Suppressor macrophage treated with lipopolysaccharide for 4 hours (primary cell): ENCODE measurements at places on chromosomes 11 and 22.

DNA sequence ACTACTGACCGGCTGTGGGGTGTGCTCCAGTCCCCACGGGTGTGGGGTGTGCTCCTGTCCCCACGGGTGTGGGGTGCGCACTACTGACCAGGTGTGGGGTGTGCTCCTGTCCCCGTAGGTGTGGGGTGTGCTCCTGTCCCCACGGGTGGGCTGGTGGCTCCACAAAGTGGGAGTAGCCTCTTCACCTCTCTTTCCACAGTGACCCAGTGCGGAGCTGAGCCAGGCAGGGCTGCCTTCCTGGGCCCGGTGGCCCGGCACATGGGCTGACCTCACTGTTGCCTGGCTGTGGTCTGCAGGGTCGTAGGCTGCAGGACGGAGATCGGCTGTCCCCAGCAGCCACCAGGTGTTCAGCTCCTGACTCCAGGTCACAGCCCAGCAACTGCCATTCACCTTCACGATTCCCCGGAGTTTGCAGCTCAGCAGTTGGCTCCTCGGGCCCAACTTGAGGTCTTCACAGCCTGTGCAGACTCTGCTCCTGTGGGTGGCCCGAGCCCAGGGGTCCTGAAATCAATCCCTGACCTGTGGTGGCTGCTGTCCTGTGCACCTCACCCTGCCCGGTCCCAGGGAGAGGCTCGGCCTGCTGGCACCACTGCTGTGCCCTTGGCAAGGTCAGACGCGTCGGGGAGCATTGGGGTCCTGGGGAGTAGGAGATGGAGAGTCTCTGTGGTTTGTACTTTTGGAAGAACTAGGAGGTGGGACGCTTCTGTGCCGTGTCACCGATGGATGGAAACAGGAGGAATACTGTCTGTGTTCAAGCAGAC lies 414.3 kb downstream of the TBC1D22A start:
- DNase-seq: no peak

GRCh38 chr22:39913321-39913720 lies 12.4 kb downstream of the GRAP2 start:
- no peak for DNase-seq

DNA sequence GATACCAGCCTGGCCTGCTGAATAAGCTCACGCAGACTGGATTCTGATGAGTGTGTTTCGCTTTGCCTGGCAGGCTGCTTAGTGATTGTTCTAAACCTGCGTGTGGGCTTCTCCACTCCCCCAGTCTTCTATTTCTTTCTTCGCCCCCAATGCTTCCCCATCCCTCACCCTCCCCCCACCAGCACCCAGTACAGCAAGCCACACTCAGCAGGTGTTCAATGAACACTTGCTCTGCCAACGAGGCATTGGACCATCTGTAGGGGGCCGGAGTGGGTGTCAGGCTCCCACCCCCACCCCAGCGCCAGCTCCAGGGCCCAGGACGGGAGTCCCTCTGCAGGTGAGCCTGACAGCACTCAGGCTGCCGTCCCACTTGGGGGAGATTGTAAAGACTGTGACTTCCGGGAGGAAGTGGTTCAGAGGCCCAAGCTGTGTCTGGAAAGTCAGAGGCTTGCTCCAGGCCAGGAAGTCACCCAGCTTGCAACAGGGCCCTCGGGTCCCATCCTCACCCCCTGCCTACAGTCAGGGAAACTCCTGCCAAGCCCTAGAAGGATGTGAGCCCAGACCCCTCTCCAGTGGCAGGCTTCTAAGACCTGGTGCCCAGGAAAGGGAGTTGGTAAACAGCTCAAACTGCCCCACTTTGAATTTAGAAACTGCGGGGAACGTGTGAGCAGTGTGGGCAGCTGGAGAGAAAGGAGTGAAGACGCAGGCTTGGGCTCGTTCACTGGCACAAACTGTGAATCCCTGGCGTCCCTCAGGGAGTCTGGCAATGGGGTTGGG lies 66.3 kb upstream of the PRDM11 start:
- DNase-seq: peak; percentile 57

DNA sequence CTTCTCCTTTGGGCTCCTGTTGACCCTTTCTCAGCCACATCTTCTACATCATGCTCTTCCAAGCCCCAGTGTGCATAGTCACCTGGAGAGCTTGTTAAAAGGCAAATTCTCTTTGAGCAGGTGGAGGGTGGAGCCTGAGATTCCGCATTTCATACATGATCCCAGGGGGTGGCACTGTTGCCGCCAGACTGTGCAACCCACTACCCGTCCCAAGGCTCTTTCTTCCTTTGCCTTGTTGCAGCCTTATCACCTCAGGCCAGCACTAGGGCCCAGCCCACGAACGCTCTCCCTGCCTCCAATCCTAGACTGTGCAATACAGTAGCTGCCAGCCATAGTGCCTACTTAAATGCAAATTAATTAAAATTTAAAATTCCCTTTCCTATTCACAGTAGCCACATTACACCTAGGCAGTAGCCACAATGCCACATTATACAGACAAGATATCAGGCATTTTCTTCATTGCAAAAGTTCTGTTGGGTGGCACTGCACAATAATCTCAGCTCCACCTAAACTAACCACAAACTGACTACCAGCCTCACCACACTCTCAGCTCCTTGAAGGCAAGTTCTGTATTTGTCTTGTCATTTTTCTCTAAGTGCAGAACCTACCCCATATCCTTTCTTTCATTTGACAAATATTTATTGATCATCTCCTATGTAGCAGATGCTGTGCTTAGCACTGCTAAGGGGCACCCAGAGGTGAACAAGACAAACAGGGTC lies 4.6 kb upstream of the KCNJ5 start:
- no peak for DNase-seq

DNA sequence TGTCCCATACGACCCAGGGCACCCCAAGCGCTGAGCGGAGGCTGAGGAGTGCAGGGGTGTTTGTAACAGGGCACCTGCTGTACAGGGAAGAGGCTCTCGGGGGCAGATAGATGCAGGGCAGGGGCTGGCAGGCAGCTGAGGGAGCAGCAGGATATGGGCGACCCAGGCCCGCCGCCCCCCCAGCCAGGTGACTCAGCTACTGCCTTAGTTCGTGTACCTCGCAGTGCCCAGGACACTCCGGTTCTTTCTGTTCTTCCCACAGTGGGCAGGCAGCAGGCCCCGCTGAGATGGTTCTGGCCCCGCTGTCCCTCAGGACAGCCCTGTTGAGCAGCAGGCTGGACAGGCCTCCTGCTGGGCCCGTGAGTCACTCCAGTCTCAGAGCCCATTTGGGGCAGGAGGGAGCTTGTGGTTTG lies 16.2 kb downstream of the PHLDA2 start:
- no peak for DNase-seq

- peak; percentile 43 for DNase-seq
These were observed 64.7 kb downstream of the MAML2 start for GRCh38 chr11:96278039-96278897.

DNA sequence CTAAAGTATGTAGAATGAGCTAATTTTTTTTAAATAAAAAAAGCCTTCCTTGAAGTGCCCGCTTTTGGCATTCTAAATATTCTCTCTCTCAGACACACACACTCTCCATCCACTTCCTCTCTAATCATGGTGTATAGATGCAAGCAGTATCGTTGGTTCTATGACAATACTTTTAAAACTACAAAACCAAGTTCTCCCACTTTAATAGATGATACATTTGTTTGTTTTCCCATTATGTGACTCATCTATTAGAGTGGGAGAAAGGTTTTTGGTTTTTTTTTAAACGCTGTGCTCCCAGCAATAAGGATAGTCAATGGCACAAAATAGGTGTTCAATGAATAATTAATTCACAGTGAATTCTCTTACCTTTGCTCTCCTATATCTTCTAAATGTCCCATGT lies 44.6 kb downstream of the FZD4 start:
- no peak for DNase-seq

- DNase-seq: no peak
These were observed 168.6 kb upstream of the B3GAT1 start for GRCh38 chr11:134580610-134580975.

- no peak for DNase-seq
These were observed 8.8 kb upstream of the LINC01488 start for GRCh38 chr11:69472541-69473275.

DNA sequence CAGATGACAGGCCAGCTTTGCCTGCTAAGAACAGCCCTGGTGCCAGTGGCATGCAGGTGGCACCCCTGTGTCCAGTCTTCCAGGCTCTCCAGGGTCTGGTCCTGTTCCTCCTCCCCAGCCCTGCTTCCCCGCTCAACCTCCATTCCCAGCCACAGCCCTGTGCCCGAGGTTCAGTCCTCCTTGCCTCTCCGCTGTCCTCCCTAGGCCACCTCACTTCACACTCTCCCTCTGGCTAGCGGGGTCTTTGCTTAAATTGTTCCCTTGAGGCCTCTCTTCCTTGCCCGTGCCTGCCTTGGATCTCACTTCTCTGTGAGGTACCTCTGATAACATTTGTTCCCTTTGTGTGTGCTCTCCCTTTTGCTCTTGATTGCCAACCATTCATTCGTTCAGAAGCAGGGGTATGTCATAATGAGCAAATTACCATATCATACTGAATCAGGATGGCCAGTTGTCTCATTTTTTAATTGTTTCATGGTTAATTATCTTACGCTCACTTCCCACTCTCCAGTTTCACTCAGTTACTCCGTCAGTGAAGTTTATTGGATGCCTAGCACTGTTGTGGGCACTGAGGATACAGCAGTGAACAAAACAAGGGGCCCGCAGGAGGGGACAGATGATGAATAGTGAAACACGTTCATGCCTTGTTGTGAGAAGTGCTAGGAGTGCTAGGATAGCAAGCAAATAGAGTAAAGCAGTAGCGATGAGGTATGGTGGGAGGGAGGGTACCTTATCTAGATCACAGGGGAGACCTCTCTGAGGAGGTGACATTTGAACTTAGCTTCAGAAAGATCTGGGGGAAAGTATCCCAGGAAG lies 7.4 kb downstream of the BMAL1 start:
- no peak for DNase-seq

- no peak for DNase-seq
These were observed at the start of gene TPH1 for GRCh38 chr11:18046116-18046777. TPH1 (minus strand) TSS chr11:18046269; CDS start chr11:18040762, 5,507 bp downstream.

GRCh38 chr11:118885319-118885718 lies 1.6 kb downstream of the CXCR5 start:
- no peak for DNase-seq

GRCh38 chr11:72584939-72585597 lies 89.2 kb downstream of the PDE2A start:
- DNase-seq: peak; percentile 32

- DNase-seq: no peak
These were observed 1088.2 kb downstream of the TBC1D22A start for GRCh38 chr22:47850644-47851151.

DNA sequence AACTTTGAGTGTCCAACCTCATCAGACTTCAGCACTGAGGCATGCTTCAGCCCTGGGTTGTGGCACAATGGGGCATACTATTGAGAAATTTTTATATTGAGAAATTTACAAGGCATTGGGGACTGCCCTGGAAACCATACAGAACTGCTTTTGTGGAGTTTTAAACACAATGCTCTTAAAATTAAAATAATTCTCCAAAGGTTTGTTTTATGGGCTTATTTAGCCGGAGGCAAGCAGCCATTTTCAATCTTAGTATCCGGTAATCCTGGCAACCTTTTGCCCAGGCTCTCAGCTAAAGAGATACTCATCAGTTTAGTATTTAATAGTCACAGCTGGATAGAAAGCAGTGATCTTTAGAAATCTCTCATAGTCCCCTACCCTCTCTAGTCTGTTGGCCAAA lies 3.1 kb upstream of the EXPH5 start:
- DNase-seq: no peak

DNA sequence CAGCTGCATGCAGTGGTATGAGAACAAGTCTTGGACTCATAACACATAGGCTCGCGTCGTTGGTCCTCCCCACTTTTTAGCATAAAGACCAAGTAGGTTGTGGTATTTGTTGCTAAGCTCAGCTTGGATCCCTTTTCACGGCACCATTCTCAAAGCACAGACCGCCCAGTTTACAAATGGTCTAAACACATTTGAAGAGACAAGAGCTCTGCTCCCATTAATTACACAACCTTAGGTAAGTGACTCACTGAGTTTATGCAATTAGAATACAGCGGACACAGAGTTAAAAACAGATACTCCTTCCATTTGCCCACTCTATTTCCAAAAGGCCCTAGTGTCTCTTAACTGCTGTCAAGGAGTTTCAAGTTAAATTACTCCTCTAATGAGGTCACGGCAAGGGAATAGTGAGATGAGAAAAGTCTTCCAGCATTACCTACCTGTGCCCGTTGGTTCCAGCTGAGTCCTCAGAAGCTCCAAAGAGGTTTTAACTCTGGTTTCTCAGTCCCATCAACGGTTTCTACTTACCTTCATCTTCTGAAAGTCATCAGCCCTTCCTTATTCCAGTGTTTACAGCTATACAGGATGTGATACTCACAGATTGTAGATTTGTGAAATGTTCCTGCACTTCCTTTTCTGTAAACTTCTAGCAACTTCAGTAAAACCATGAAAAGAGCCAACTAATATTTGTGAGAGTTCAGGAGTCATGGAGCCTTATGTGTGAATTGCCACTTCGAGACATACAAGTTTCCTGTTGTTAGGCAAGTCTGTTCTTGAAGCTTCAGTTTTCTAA lies at the start of gene MS4A6A:
MS4A6A (minus strand) TSS at position 543 of the 790 bp plus-strand sequence. CDS start 1,356 bp downstream, outside the sequence.
- peak; percentile 68 for DNase-seq

- DNase-seq: no peak
These were observed 116.3 kb upstream of the RCN1 start for GRCh38 chr11:31974366-31975136.

DNA sequence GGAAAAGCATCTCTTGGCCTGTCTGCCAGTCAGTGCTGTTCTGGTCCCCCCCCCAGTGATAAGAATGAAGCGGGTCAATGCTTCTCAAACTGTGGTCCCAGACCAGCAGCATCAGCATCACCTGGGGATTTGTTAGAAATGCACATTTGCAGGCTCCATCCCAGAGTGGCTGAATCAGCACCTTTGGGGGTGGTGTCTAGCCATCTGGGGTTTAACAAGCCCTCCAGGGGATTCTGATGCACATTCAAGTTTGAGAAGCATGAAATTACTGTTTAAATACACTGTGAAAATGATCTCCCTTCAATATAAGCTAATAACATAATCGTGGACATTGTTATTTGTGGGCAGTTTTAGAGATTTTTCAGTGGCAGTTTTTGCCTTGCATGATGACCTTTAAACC lies 133.5 kb downstream of the MYO18B start:
- no peak for DNase-seq

- DNase-seq: no peak
These were observed 592.5 kb upstream of the B3GAT1 start for GRCh38 chr11:135004495-135004894.

- no peak for DNase-seq
These were observed 28.3 kb downstream of the TRMU start for GRCh38 chr22:46363611-46364321.

- peak; percentile 3 for DNase-seq
These were observed 848.2 kb downstream of the BRD1 start for GRCh38 chr22:48979482-48979881.

GRCh38 chr22:20085651-20086050 lies 5.6 kb downstream of the DGCR8 start:
- no peak for DNase-seq
